OCI-M1 (cell line): ENCODE measurements at places on chromosomes 16 and 17.

DNA sequence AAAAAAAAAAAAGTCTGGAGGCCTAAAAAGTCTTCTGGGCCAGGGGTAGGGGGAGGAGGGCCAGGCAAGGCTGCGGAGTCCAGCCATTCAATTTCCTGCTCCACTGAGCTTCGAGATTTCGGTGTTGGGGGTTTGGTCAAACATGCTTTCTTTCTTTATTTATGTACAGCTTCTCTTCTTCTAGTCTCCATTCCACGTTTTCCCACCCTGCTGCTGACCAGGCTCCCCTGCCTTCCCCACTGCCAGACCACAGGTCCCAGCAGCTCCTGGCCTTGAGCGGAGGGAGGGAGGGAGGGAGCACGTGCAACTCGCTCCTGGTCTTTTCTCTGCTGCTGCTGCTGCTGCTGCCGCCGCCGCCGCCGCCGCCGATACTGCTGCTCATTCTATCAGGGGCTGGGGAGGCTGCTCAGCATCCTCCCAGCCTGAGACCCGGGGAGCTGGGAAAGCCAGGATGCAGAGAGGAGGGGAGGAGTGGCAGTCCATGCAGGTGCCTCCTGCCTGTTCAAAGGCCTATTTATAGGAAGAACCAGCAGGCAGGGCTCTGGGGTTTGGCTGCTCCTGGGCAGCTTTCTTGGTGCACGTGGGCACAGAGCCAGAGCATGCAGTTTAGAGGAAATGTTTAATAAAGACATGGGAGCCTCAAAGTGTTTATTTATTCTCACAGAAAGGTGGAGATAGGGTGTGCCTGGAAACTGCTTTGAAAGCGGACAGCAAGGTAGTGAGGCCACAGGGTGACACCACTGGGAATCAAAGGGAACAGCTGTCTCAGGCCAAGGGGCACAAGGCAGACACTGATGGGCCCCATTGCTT, 23.4 kb upstream of the ZFHX3 start:
- no peak for DNase-seq

- DNase-seq = no peak
Observed at GRCh38 chr17:27424941-27425340, 31.3 kb upstream of the KSR1 start.

GRCh38 chr16:80466024-80466987, 74.5 kb upstream of the DYNLRB2 start:
- peak; percentile 64 for DNase-seq

DNA sequence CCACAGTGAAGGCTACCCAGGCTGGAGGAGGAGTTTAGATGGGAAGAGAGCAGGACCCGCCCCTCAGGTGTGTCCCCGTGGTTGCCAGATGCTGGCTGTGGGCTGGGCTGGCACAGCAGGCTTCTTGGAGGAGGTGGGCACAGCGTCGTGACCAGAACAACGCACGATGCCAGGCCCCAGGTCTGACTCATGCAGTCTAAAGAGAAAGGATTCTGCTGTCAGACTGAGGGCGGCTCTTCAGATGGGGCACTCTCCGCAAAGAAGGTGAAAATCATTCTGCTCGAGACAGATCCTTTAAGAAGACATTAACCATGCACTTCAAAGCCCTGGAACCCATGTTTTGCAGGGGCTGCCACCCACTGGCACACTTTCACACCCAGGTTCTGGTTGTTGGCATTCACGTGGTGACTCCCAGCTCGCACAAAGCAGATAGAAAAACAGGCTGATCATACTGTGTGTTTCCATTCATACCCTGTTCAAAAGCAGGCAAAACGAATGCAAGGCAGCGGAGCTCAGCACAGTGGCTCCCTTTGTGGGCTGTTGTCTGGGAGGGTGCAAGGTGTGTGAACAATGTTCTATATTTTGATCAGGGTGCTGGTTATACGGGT, 19.0 kb downstream of the CACNG4 start:
- DNase-seq = no peak

- DNase-seq = no peak
Observed at GRCh38 chr17:12519956-12520594, 145.6 kb upstream of the MYOCD start.

GRCh38 chr17:64147110-64148016, 17.4 kb upstream of the ERN1 start:
- DNase-seq = peak; percentile 73

GRCh38 chr17:30920683-30921543, 832 bp upstream of the ADAP2 start:
- DNase-seq = no peak

DNA sequence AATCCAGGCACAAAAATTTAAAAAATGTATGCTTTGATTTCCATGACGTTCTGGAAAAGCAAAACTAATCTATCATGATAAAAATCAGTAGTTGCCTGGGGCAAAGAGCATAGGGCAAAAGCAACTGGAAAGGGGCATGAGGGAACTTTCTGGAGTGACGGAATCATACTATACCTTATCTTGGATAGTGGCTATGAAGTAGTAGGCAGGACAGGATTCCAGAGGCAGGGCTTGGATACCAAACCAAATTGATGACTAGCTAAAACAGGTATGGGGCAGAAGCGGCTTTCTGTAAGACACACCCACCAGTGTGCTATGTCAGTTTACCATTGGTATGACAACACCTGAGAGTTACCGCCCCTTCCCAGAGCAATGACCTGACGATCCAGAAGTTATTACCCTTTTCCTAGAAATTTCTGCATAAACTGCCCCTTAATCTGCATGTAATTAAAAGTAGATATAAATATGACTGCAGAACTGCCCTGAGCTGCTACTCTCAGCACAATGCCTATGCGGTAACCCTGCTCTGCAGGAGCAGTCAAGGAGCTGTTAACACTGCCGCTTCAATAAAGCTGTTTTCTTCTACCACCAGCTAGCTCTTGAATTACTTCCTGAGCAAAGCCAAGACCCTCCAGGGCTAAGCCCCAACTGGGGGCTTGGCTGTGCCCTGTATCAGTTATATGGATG, 56.7 kb downstream of the CFDP1 start:
- no peak for DNase-seq

GRCh38 chr17:67245694-67246402, 852 bp upstream of the HELZ start:
- peak; percentile 43 for DNase-seq

DNA sequence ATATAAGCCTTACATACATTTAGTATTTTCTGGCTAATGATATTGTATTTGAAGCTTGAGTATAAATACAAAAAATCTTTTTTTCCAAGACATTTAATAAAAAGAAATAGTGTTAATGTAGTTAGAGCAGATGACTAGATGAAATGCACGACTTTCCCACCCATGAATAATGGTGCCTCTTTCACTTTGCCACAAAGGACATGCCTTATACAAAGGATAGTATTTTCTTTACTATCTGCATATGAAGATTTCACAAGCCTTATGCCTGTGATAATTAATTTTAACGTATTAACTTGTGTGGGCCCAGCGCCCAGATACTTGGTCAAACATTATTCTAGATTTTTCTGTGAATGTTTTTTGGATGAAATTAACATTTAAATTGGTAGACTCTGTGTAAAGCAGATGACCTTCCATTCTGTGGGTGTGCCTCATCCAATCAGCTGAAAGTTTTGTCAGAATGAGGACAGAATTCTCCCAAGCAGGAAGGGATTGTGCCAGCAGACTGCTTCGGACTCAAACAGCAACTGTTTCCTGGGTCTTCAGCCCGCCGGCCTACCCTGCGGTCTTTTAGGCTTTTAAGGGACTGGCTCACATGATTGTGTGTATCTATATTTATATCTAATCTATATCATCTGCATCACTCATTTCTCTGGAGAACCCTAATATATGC, 115.4 kb downstream of the USP22 start:
- no peak for DNase-seq

DNA sequence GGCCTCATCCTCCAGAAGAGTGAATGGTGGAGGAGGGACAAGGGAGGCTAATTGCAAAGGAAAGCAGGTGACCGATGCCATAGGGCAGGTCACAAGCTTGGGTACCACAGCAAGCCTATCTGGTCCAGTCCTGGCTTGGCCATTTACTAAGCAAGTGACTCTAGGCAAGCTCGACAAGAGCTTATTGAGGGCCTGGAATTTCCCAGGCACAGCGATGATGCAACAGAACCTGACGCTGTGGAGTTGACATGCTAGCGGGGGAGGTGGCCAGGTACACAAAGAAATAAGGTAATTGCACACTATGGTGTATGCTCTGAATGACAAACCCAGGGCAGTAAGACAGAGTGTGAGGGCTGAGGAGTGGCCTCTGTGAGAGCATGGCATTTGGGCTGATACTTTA, 98.5 kb downstream of the PGS1 start:
- DNase-seq = no peak

- no peak for DNase-seq
Observed at GRCh38 chr17:41178341-41178740, 320 bp upstream of the KRTAP4-2 start.

DNA sequence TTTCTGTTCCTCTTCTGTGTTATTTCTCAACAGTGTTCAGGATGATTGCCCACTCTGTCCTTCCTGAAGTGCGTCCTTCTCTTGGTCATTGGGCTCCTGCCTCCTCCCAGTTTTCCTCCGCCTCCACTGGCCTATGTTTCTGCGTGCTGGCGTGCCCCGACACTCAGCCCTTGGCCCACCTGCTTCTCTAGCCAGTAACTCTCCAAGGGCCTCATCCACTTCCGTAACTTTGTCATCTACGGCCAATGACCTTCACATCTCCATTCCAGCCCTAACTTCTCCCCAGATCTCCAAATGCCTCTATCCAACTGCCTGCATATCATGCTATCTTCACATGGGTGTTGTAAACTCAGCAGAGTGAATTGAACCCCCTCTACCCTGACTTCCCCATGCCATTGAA, 39.6 kb upstream of the RPL38 start:
- DNase-seq = no peak
